ENCODE measurements at places on chromosomes 7 and 10.
A peak's percentile ranks its signal among the peaks of the same experiment; 100 is the strongest.

DNA sequence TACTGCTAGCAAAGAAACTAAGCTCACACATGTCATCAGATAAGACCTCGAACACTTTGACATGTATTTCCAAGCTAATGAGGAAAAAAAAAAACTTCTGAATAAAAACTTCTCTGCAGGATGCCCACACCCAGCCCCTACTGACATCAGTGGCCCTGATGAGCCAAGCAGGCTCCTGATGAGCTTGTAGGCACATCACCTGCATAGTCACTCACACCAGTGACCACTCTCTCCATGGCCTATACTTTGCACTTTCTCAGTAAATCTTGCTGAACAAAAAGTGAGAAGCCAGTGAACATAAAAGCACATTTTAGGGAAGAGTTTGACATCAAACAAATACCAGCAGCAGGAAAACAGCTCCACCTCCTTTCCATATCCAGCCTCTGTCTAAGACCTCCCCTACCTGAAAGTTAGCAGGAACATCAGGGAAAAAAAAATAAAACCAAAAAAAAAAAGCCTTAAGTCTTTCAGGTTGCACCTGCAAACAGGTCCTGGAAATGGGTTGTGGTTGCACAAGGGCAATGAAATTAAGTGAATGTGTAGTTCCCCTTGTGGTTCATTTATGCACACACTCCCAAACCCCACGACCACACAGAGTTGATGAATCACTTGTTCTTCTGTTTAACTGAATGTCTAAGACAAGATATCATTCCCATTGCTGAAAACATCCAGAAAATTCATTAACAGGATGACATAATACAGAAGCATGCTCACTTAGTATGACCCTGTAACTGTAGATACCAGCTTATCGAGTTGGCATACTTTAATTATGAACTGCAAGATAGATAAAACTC is 205.2 kb upstream of the PDE1C start:
- no peak for DNase-seq

DNA sequence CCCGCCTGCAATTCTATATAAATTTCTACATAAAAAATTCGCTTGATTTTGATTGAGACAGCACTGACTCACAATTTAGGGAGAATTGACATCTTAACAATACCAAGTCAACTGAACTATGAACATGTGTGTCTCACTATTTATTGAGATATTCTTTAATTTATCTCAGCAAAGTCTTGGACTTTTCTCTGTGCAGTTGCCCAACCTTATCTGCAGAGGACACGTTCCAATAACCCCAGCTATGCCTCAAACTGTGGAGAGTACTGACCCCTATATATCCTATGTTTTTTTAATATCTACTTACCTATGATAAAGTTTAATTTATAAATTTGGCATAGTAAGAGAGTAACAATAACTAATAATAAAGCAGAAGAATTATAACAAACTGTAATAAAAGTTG is 69.4 kb upstream of the PIP4K2A start:
- DNase-seq: no peak

DNA sequence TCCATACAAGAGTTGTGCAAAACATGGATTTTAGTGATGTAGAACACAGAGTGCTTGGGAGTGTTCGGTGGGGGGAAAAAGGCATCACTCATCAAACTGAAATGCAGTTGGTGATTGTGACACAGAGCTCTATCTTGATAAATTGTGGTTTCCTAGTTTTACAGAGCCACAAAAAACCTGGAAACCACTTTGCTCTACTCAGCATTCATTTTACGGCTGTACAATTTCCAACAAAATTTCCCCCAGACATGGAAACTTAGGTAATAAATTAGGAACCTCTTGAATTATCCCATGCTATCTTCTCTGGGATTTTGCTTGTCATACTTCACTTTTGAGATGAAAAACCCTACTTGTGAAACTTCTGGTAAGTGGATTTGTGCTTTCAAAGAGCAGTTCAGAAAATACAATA is 614.9 kb upstream of the FZD8 start:
- no peak for DNase-seq

GRCh38 chr10:49096890-49097445 is 18.4 kb downstream of the VSTM4 start:
- no peak for DNase-seq

- DNase-seq: no peak
These were observed 83.9 kb downstream of the PIP4K2A start for GRCh38 chr10:22630234-22631174.

GRCh38 chr7:3294432-3295100 is 6.5 kb upstream of the SDK1 start:
- no peak for DNase-seq

GRCh38 chr7:38057829-38058228 is 120.2 kb upstream of the STARD3NL start:
- DNase-seq: no peak

DNA sequence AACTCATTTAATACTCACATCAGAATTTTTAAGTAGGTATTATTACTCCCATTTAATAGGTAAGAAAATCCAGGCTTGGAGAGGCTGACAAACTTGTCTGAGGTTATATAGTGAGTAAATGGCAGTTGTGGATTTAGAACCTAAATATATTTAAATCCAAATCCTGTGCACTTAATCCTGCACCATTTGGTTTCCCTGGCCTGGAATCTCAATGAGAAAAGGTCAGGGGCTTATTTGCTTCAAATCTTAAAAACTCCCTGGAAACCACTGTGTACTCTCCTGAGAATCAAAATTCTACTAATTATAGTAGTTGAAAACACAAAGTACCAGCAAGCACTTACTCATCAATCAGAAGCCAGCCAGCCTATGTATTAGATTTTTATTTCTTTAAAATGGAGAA is 97.7 kb downstream of the DNMBP start:
- no peak for DNase-seq

- DNase-seq: no peak
These were observed 20.1 kb upstream of the OR6B1 start for GRCh38 chr7:143979998-143980397.

DNA sequence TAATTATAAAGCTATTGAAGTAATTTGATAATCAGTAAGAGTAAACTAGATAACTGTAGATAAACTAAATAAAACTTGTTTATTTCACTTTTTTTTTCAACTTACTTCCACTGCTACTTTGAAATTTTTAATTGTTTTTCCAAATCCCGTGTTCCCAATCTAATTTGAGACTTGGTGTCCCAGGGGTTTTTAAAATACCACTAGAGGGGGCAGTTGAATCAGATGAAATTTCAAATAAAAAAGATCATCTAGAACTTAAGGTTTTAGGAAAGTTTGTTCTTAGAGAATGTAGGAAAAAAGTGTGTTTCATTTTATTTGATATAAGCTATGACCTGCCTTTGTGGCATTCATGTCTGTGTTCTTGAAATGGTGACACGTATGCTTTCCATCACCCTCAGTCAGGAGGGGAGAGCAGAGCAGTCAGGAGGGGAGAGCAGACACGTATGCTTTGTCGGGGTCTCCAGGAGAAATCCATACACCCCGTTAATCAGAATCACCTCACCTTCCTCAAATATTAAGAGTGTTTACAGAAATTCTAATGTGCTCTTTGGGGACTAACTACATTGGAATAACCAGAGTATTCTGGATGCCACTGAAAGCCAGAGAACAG is 49.9 kb downstream of the C10orf67 start:
- DNase-seq: no peak

- no peak for DNase-seq
These were observed 135.0 kb upstream of the PALS2 start for GRCh38 chr7:24438232-24438631.

DNA sequence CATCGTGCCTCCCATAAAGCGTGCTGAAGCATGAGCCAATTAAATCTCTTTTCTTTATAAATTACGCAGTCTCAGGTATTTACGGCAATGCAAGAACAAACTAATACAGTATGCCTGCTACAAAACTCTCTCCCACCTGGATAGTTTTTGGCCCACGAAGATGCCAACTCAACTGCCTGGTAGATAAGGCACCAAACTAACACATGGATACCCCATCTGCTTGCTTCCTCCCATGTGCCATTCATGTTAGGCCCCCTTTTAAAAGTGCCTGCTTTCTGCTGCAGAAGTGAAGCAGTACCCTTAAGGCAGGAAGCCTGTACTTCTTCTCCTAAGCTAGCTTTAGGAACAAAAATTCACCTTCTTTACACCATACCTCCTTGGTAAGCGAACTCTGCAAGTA is 15.6 kb upstream of the EPC1 start:
- DNase-seq: no peak

DNA sequence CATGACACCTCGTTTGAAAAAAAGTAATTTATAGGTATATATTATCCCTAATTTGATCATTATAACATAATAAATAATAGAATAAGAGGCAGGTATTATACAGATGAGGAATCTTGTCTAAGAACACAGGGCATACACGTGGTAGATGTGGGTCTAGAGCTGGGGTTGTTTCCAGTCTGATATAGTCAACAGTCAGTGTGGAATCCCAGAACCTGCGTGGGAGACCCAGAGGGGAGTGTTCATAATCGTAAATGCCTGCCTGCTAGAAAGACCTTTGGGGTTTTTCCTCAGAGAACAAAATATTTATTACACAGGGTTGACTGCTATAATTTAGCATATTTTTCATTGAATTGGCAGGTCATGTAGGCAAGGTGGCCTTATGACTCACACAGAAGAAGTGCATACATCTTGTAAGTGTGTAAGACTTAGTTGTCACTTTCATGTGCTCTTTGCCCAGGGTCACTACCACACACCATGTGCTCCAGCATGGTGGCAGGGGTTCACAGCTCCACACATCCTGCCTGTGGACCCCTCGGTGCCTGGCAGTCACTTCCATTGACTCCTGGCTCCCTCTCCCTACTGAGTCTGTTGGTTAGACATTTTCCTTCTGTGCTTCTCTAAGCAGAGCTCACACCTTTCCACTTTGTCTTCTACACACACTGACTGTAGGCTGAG is 94.9 kb upstream of the IKZF1 start:
- no peak for DNase-seq

- DNase-seq: no peak
These were observed 85.1 kb downstream of the HIPK2 start for GRCh38 chr7:139692723-139693122.

DNA sequence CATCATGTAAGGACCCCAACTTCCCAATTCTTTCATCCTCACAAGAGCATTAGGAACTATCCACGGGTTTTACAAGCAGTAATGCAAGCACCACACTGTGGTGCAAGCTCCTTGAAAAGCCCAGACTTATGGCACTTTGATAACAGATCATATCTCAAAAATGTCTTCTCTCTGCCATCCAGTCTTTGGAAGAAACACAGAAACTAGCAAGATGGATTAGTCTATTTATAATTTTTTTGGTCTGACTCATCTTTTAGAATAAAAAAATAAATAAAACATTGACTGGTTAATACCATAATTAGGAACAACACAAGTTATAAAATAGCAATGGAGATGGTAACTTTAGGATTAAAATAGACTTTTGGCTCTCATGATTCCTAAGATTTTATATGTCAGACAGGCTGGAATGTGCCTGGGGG is 49.0 kb upstream of the CALD1 start:
- DNase-seq: no peak

GRCh38 chr7:2934211-2934731 is 90.2 kb upstream of the GNA12 start:
- no peak for DNase-seq

GRCh38 chr10:74432841-74433594 is 282.0 kb downstream of the ADK start:
- no peak for DNase-seq

GRCh38 chr7:22949944-22950343 is 64.0 kb downstream of the HYCC1 start:
- no peak for DNase-seq

GRCh38 chr10:70958396-70958795 is 70.0 kb upstream of the PCBD1 start:
- no peak for DNase-seq

DNA sequence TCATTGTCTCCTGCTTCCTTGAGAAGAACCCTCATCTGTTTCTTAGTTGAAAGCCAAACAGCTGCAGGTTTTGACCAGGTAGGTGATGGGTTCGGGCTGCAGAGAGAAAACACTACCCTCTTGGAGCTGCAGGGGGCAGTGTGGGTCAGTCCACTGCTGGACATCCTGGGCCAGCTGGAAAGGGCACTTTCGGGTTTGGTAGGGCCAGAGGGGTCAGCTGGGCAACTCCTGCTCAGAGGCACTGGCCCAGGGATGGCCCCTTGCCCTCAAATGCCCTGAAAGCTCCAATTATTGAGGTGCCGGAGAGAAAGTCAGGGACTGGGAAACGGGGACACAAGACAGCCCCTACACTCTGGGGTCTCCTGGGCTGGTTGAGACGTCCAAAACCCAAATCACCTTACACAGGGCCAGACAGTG is 90.7 kb downstream of the MKI67 start:
- DNase-seq: peak; percentile 95

- no peak for DNase-seq
These were observed 40.5 kb upstream of the DPYSL4 start for GRCh38 chr10:132146271-132146671.

- DNase-seq: no peak
These were observed 315.5 kb downstream of the MAGI2 start for GRCh38 chr7:79137942-79138341.

DNA sequence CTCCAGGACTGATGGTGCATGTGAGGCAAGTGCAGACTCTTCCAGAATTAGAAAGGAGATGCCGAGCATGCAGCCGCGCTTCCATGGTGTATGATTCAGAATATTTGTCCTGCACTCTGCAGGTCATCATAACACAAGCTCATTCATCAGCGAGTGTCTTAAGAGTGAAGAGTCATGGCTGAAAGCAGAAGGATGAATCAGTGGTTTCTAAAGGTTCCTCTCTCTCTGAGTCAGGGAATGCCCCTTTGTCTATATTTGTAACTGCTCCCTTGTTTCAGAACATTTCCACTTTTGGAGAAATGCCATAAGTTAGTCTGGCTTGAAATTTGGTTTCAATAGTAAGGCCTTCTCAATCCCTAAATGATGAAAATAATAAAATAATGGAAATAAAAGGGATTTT is 52.3 kb downstream of the HECW1 start:
- DNase-seq: no peak

DNA sequence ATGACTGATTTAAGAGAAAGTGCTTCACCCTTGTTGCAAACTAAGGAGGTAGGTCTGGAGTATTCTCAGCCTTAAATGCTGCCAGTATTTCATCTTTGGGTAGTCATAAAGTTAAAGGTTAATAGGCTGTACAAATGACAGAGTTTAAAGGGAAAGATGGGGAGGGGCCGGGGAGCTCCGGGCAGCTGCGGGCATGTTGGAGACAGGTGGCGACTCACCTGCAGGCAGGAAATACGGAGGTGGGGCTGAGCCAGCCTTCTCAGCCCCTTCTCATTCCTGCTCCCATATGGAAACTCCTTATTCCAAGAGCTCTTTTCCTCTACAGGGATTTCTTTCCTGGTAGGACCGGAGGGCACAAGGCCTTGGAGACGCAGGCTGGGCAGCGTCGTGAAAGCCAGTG is 31.8 kb upstream of the HMX3 start:
- no peak for DNase-seq

- no peak for DNase-seq
These were observed 9.9 kb downstream of the CLDN12 start for GRCh38 chr7:90413185-90413528.

DNA sequence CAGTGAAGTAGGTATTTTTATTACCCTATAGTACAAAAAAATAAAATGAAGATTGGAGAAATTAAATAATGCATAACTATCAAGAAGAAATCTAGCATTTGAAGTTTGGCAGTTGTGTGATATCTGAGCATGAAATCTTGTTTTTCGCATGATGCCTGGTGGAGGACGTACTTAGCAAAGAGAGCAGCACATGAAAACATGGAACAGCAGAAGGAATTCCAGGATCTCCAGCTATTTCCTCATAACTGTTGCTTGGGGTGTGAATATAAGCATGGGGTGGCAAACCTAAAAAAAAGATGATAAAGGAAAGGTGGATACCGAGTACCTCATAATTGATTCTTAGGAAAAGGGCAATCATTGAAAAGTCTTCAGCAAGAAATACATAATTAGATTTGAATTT is 174.3 kb upstream of the FAM3C start:
- no peak for DNase-seq

Measured in H1 (cell line).